ENCODE measurements at places on chromosomes 4 and X. TPM values are rescaled to one million over a fixed set of nuclear protein-coding genes. Genes with fewer than 3 reads are reported as not detected.

DNA sequence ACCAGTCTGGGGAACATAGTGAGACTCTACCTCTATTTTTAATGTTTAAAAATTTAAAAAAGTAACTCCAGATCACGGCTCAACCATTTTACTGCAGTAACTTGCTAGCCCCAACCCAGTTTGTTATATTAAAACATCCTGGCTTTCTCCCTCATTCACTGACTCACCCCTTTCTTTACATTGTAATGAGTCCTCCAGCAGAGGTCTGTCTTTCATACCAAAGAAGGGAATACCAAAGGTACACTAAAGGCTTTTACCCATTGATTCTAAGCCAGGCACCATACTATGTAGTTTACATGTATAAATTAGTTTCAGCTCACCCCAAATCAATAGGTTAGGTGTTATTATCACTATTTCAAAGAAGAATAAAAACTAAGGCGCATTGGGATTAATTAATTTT lies 286.9 kb downstream of the PACRGL start:
- no peak for DNase-seq

AFP gene
- total RNA-seq: not detected

FAM9A gene
- total RNA-seq: not detected

DNA sequence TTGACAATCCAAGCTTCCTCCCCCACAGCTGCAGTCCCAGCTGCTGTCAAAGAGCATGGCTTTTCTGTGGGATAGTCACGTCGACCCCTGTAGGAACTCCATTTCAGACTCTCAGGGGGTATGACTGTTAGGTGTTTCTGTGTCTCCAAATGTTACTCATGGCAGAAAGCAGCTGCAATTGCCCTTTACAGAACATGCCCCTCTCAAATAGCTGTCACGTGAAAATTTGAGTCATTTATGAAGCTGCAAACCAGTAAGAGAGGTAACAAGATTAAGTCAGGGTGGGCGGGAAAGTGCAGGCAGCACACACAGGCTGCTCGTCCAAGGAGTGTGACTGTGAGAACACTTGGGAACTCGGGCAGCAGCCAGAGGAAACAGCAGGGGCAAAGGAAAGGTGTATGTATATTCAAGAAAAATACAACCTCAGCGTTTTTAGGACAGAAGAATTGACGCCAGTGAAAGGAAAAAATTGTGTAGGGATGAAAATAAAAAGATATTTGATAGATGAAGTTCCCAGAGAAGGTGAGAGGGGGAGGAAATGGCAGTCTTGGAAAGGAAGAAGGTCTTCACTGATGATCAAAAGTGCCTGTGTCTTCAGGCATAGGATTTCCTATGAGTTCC lies 66.5 kb upstream of the TMEM184C start:
- no peak for DNase-seq

SH2D1A gene
- total RNA-seq: 42.0 TPM

DNA sequence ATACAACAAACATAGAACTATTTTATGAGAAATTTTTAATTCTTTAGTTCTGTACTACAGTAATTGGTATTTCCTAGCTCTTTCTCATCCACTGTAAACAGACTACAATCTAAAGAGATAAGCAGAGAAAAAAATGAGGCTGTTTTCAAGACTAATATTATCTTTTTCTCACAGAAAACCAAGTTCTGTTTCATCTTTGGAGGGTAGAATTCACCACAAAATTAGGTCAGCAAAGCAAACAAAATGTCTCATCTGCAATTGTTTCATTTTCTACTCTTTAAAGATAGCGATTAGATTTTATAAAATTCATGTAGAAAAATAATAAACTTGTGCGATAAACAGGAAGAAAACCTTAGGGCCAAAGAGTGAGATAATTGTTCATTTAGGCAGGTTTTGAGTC lies 10.8 kb downstream of the APOO start:
- DNase-seq: no peak

DNA sequence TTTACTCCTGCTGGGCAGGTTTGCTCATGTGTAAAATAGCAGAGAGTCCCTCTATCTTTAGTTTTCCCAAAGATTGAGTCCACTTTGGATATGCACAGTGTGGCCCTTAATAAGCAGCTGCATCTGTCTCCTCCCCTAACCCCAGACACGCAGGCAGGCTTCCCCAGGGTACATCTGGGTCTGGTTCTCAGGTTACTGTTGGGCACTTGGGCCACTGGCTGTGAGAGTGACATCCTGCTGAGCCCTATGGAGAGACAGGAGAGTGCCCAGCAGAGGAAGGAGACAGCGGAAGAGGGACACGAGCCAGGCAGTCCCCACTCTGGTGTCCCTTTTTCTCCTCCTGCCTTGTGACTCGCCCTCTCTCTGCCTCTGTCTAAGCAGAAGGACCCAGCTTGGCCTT lies 16.0 kb downstream of the XK start:
- DNase-seq: no peak

DNA sequence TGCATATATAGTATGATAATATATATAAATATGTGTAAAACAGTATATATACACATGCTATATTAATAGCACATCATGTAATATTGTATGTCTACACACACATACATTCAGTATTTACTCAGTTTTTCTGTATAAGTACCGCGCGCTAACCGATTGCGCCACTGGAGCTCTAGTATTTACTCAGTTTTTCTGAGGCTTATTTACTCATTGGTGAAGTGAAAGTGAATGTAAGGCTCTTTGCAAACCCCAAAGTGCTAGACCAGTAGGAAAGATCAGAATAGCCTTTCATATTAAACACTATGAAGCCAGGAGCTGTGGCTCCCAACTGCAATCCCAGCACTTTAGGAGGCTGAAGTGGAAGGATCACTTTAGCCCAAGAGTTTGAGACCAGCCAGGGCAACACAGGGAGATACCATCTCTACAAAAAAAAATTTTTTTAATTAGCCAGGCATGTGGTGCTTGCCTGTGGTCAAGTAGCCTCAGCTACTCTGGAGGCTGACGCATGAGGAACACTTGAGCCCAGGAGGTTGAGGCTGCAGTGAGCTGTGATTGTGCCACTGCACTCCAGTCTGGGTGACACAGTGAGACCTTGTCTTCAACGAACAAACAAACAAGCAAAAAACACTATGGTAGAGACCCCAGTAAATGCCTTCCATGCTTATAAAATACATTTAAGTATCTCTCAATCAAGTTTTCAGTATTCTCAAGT lies 125.8 kb downstream of the KIT start:
- DNase-seq: no peak

DNA sequence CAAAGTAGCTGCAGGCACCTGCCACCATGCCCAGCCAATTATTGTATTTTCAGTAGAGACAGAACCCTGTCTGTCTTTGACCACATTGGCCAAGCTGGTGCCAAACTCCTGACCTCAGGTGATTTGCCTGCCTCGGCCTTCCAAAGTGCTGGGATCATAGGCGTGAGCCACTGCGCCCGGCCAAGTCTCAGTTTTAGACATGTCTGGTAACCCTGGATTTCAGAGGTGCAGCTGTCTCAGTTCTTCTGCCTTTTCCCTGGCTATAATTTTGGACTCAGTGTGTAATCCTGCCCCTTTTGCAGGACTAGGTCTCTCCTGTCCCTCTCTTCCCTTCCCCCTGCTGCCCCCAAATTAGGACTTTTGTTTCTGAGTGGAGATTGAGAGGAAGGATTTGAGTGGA lies 46.6 kb downstream of the FAM193A start:
- no peak for DNase-seq

VEGFD gene
- not detected for total RNA-seq

FABP2 gene
- total RNA-seq: not detected
